ENCODE measurements at places on chromosomes 11 and 22.

DNA sequence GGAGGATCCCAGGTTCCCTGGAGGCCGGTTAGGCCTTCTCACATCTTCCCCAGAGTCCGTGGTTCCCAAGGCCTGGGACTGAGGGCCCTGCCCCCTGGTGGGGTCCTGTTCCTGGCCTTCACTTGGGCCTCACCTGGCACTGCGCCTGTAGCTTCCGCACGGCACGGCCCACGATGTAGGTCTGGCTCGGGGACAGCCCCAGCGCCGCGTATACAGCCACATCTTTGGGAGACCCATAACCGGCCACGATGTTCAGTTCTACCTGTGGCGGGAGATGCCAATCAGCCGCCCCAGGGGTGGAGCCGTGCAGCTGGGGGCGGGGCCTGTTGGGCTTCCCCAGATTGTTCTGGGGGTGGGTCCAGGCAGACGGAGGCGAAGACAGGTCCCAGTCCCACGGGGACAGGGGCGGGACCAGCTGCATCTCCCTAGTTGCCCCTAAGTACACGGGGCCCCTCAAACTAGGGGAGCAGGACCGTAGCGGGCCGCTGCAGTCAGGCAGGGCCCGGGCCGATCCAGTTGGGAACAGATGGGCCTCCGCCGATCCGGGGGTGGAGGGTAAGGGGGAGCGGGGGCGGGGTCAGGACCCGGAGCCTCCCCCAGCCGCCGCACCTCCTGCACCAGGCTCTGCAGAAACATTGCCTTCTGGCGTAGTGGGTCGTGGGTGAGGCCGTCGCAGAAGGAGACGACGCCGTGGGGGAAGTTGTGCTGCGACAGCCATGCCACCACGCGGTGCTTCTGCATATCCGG, 10.1 kb downstream of the AIP start:
- DNase-seq, result no peak

GRCh38 chr22:49359076-49359475, 468.6 kb downstream of the BRD1 start:
- DNase-seq, result no peak

DNA sequence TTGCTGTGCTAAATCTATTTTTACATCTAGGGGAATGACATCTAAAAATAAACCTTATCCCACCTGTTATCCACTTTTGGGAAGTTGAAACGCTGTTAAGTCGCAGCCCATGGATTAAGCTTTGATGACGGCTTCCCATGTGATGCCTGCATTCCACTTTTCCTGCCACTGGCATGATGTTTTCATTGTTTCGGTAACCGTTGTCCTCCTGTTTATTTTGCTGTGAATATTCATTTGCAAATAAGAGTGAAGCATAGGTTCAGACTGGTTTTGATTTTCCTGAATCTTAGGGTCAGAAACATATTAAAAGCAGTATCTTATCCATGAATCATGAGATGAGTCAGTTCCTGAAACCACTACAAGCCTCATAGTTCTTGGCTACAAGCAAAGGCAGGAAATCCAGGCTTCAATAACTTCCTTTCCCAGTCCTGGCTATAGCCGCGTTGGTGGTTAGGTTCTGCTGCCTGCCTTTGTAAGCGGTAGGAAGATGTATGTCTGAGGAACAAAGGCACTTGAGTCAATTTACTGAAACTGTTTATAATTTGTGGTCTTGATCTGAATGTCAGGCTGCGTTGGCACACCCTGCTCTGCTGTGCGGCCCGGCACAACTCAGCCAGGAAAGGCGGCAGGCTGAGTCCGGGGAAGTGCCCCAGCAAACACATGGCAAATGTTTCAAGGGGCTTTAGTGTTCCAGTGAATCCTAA, 19.4 kb downstream of the TEAD1 start:
- no peak for DNase-seq

GRCh38 chr11:59291228-59291627, 67.5 kb upstream of the OR5AN1 start:
- DNase-seq, result no peak

GRCh38 chr11:12581923-12582322, 92.3 kb upstream of the TEAD1 start:
- peak; percentile 41 for DNase-seq

- no peak for DNase-seq
These were observed 10.8 kb upstream of the SLC35C1 start for GRCh38 chr11:45794169-45794568.

DNA sequence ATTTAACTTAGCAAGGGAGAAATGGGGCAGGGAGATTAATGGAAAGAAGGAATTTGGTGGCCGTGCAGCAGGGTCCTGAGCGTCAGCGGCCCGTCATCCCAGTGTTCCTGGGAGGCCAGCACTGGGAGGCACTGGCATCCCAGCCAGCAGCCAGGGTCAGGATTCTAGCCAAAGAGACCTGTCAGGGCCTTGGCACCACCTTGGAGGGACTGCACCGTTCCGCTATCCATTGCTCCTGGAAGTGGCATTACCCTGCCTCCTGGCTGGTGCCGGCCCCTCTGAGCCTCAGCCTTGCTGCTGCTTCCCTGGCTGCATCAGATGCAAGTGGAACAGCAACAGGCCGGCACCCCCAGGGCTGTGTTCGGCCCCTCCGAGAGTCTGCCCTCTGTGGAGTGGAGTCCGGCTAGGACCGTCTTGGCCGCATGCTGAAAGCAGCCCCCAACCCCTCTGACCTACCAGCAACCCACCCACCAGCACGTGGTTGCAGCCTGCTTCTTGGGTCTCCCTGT, 30.1 kb downstream of the RASD2 start:
- DNase-seq, result no peak

GRCh38 chr11:67256477-67257135, 9.7 kb upstream of the GRK2 start:
- no peak for DNase-seq

GRCh38 chr11:35352077-35352888, 67.1 kb downstream of the SLC1A2 start:
- no peak for DNase-seq

DNA sequence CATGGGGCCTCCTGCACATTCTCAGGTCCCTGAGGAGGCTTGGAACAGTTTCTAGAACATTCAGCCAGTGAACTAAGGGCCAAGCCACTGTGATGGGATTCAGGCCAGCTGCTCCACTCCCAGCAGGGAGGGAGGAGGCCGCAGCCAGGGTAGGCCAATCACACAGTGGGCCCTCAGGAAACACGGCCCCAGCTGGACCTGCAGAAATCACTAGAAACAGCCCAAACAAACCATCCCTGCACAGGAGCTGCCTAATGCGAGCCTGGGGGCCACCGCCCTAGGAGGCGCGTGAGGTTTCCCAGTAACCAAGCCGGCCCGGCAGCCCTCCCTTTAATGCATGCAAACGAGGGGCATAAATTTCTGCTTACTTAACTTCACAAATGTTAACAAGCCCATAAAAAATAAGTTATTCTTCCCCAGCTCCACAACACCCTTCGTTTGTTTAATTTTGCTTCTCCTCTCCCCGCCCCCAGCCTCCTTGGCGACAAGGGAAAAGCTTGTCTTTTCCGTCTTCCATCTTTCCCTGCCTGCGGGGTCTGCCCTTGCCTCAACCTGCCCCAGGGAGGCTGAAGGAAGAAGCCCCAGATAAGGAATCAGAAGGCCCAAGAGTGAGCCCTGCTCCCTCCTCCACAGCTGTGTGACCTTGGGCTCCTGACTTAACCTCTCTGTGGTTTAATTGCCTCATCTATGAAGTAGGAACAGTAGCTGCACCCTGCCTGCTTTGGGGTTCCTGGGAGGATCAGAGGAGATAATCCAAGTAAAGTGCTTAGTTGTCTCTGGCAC, 25.7 kb downstream of the ELFN2 start:
- DNase-seq, result no peak

- no peak for DNase-seq
These were observed 1375.6 kb upstream of the TENM4 start for GRCh38 chr11:80816454-80816847.

- DNase-seq, result no peak
These were observed 26.9 kb upstream of the TP53I11 start for GRCh38 chr11:44977493-44977984.

DNA sequence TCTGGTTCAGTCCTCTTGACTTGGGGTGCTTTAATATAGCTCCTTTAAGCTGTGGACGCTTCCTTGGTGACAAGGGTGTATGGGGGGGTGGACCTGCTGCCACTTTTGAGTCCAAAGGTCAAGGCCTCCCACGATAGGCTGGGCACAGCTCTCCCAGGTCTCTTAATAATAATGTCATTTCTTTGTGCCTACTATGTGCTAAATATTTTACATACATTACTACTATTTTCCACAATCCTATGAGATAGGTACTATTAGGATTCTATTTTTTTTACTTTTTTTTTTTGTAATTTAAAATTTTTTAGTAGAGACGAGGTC, 304 bp upstream of the UCP3 start:
- no peak for DNase-seq

DNA sequence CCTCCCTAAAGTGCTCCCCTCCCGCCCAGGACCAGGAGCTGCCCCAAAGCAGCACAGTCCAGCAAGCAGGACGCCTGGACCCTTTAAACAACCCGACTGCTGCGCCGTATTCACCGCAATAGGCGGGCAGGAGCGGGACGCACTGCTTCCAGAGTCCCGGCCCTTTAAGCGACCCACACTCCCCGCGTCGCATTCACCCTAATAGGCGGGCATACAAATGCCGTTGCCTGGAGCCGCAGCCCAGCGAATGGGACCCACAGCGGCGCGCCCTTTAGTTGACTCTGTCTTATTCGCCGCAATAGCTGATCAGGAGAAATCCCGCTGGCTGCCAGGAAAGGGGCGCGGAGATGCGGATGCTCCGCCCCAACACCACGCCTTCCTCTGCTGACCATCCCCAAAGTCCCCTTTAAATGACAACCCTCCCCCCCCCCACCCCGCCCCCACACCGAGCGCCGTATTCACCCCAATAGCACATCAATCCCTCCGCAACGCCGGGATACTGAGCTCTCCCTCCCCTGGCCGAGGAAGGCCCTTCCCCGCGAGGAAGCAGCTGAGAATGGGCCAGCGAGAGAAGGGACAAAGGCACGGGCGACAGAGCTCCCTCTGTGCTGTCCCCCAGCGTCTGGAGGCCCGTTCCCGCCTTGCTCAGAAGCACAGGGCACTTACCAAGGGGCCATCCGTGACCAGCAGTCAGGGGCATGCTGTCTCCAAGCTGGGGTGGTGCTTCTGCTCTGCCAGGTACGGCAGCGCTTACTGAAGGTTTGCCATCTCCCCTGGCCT, 4.7 kb downstream of the OSBPL5 start:
- DNase-seq, result peak; percentile 82

GRCh38 chr22:19119949-19120348, 2.3 kb downstream of the DGCR2 start:
- no peak for DNase-seq

DNA sequence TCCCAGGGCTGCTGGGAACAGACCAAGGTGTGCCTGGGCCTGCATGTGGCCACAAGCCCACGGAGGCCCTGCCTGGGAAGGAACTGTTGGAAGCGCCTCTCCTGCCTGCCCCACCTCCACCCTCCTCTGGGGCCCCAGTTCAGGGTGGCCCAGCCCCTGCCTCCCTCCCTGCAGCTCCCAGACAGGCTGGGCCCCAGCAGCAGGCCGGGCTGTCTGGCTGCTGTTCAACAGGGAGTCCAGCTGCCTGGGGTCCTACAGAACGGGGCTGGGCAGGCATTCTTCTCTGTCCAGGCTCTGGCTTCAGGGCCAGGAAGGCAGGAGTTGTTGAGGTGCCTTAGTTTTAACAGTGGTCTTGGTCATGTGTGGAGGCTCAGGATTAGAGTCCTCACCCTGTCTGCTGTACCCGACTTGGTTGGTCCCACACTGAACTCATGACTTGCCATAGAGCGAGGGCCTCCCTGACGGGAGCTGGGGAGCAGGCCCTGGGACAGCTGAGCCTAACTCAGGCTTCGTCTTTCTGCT, 11.8 kb downstream of the PRDM11 start:
- peak; percentile 37 for DNase-seq

- no peak for DNase-seq
These were observed 36.5 kb upstream of the CELSR1 start for GRCh38 chr22:46573781-46574437.

DNA sequence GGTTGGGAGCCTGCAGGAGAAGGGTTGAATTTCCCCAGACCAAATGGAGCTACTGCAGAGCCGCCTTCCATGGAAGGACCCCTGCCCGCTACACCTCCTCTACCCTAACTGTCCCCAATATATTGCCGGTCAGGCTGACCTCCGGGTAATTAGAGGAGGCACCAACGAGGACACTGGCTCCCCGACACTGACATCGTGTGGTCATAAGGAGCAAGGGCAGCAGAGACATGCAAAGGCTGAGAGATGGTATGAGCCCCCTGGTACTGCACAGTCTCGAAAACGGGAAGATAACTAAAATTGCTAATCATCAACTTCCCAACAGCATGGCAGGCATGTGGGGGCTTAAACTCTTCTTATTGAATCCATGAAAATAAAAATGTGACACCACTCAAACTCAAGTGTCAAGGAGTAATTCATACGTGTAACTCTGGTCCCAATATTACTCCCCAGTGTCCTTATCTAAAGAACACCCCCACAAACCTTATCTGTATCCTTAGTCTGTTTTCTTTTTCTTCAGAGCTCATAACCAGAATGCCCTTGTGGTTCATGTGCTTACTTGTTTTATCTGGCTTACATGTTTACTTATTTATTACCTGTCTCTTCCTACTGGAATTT, 4.4 kb downstream of the CAVIN3 start:
- peak; percentile 30 for DNase-seq

- peak; percentile 64 for DNase-seq
These were observed 5.5 kb downstream of the YDJC start for GRCh38 chr22:21624120-21624879.

- DNase-seq, result no peak
These were observed 43.4 kb upstream of the SC5D start for GRCh38 chr11:121249039-121249663.

DNA sequence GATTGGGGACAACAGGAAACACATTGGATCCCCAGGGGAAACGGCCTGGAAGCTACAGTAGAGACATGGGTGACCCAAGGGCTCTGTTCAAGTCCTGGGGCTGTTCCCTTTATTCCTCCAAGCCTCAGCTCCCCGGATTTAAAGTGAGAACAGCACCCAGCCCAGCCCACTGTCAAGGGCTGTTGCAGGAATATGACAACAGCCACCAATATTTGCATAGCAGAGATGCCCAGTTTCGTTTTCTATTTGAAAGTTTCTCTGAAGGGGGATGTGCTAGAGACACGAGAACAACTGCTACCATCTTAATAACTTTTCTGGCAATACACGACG, 81.1 kb upstream of the WNT7B start:
- peak; percentile 53 for DNase-seq

GRCh38 chr22:48838846-48839730, 988.6 kb downstream of the BRD1 start:
- no peak for DNase-seq

DNA sequence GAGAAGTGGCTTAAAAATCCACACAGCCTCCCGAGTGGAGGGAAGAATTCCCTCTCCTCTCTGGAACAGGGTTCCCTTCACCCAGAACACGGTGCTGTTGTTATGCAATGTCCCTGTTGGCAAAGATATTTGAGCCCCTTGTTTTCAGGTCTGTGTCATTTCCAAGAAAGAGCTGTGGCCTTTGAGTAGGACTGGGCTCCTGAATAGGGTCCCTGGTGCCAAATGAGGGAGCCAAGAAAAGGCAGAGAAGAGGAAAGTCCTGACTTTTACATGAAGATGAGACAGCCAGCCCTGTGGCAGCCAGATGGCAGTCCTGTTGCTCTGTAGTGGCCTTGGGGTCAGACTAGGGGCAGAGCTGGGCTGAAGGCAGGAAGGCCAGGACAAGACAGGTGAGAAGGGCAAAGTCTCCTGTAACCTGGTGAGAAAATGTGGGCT, 51.2 kb upstream of the ELF5 start:
- DNase-seq, result no peak

GRCh38 chr11:115345361-115345760, 158.9 kb downstream of the CADM1 start:
- no peak for DNase-seq
